Stimulated activated naive CD8-positive, alpha-beta T cell treated with anti-CD3 and anti-CD28 coated beads, Interleukin-15, Interleukin-2, amounts not matched to agents 100 U/mL and 50 U/mL, for 24 hours (primary cell): ENCODE measurements at places on chromosomes 7 and 10.

- DNase-seq, result peak; percentile 5
Observed at GRCh38 chr10:4391683-4392082, 434.3 kb upstream of the AKR1E2 start.

- peak; percentile 78 for DNase-seq
Observed at GRCh38 chr7:131109759-131110296, 217.8 kb upstream of the MKLN1 start.

GRCh38 chr7:114819616-114820362, 102.1 kb upstream of the MDFIC start:
- DNase-seq, result no peak

GRCh38 chr7:92231-92674, 100.1 kb upstream of the FAM20C start:
- no peak for DNase-seq

DNA sequence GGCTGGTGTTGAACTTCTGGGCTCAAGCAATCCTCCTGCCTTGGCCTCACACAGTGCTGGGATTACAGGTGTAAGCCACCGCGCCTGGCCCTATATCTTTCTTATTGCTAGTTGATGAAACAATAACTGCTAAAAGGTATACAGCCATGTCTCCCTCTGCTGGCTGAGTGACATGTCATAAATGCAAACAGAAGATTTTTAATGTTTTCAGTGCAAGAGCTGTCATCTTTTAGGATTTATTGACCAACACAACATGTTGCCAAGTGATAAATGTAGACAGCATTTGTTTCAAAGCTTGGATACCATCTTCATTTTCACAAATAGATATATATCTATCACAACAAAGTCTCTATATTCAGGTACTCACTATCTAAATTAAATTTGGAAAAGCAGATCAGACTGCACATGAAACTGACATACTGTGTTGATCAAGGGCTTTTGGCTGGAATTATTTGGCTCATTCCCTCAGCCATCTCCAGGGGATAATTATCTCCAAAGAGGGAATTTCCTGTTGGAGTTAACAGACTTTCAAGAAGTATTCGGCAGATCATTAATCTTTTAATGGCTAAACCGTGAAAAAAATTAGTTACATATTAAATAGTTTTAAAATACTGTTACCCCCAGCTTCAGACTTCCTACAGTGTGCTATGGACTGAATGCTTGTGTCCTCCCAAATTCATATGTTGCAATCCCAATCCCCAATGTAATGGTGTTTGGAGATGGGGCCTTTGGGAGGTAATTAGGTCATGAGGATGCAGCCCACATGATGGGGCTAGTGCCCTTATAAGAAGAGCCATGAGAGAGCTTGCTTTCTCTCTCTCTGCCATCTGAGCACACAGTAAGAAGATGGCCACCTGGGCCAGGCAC, 41.3 kb upstream of the SRPK2 start:
- DNase-seq, result peak; percentile 38

DNA sequence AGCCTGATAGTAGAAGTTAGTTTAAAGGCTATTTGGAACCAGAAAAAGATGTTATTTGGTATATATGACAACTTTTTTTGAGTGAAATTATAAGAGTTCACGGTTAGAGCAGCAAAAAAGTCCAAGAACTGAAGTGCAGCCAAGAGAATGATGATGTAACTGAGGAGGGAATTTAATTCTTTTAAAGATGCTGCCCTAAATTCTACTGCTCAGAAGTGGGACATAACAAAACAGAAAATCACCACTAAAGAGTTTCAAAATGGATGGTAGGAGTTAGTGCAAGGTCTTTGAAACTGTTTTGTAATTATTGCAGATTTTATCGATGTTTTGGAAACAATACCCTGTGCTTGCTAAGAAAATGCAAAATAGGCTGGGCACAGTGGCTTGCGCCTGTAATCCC, 6.5 kb downstream of the SAMD8 start:
- no peak for DNase-seq

DNA sequence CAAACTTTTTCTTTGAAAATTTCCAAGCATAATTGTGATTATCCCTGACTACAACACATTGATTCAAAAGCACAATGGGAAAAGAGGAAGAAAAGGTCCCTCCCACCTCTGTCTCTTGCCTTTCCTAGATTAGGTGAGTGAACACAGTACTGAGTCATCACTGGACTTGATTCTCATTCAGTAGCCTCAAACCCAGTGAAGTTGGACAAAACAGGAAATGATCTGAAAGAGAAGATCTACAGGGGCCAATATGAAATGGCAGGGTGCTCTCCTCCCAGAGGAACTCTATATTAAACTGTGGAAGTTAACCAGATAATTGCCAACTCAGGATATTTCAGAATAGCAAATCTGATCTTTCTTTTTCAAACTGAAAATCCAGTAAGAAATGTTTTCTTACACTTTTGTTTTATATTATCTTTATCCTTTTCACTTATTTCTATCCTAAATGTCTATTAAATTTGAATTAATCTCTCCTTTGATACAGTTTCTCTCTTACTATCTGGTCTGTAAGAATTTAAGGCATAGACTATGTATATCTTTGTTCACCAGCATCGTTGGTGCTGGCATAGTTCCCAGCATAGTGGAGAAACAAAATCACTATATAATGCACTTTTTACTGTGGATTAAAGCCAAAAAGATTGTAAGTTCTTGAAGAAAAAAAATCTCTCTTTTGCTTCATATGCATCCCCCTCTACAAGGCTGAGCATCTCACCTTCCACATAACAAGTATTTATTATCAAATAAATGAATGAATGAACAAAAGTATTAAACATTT, 41.4 kb upstream of the IKZF1 start:
- DNase-seq, result no peak

DNA sequence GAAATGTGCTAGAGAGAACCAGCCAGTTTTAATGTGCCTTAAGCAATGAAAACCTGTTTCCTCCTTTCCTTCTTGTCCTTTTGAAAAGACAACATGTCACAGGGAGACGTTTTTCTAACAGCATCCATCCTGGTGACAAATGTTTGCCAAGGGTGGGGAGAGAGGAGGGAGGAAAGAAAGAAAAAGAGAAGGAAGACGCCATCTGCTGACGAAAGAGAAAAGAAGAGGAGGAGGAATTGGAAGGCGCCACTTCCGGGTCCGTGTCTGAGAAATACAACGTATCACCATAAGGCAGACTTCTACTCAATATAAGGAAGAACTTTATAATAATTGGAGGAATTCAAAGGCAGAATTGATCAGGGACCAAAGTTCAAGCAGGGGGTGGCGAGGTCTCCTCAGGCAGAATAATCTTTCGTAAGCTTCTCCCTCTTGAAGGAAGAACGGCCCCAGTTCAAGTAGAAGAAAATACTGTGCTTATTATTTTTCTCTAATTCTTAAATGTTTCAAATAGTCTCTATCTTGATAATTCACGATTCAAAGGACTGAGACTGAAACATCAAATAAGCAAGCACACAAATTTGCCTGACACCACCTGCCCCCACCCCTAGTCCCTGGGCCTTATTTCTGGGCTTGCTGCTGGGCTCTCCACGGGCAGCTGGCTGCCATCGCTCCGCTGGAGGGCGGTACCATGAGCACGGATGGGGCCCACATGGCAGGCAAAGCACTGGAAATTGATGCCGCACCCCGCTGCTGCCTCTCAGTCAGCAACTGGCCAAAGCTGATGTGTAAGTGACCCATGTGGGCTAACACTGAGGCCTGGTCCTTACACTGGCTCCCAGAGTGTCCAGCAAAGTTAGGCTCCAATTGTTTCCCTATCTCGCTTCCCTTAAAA, 273.7 kb upstream of the KLF14 start:
- DNase-seq, result peak; percentile 65

DNA sequence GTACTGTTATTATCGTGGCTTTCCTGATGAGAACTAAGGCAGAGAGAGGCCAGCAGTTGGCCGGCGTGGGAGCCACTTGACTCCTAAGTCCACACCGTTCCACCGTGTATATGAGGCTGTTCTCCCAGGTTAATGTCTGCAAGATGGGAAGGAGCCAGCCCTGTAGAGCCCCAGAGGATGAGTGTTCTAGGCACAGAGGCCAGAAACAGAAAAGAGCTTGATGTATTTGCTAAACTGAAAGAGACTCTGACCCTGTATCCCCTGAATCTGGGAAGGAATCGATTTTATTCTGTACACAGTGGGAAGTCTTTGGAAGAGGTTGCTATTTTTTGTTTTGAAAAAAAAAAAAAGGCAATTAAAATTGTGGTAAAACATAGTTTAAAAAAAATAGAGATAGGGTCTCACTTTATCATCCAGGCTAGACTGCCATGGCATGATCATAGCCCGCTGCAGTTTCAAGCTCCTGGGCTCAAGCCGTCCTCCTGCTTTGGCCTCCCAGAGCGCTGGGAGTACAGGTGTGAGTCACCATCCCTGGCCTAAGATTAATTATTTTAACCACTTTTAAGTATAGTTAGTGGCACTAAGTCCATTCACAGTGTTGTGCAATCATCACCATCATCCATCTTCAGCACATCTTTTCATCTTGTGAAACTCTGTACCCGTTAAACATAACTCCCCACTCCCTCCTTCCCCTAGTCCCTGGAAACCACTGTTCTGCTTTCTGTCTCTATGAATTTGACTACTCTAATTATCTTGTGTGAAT, 348.8 kb downstream of the SDK1 start:
- no peak for DNase-seq

DNA sequence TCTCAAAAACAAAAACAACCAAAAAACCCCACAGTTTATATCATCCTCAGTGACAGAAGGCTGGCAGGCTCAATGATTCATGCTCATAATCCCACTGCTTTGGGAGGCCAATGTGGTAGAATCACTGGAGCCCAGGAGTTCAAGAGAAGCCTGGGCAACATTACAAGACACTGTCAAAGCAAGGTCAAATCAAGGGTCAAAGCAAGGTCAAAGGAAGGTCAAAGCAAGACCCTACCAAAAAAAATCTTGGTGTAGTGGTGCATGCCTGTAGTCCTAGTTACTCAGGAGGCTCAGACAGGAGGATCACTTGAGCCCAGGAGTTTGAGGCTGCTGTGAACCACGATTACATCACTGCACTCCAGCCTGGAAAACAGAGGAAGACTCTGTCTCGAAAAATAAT, 14.2 kb upstream of the NPC1L1 start:
- DNase-seq, result no peak

GRCh38 chr10:53140506-53140905, 367.9 kb upstream of the MBL2 start:
- DNase-seq, result no peak

GRCh38 chr10:77501152-77501845, 136.3 kb downstream of the KCNMA1 start:
- DNase-seq, result no peak
